Muscle of arm (tissue), 14 donors: ENCODE measurements at places on chromosomes 12 and 14. TPM values are rescaled to one million over a fixed set of nuclear protein-coding genes. Genes with fewer than 3 reads are reported as not detected.

DNA sequence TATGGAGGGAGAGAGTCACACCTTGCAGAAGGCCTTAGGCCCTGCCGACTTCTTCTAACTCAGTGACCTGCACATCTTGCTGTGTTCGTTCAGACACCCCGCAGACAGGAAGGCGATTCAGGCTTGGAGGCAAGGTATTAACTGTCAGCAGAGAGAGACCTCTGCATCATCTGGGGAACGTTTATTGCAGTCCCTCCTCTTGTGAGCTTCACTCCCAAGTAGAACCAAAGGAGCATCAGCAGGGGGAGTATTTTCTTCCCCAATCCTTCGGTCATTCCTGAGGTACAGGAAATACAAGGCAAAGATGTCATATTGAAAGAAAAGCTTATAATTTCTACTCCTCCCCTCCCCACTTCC is 217.9 kb downstream of the CRADD start:
- DNase-seq = no peak

GRCh38 chr12:124687174-124687902 is 119.9 kb upstream of the NCOR2 start:
- no peak for DNase-seq

The SLC25A21 gene
- polyA plus RNA-seq = 1.6 TPM

DNA sequence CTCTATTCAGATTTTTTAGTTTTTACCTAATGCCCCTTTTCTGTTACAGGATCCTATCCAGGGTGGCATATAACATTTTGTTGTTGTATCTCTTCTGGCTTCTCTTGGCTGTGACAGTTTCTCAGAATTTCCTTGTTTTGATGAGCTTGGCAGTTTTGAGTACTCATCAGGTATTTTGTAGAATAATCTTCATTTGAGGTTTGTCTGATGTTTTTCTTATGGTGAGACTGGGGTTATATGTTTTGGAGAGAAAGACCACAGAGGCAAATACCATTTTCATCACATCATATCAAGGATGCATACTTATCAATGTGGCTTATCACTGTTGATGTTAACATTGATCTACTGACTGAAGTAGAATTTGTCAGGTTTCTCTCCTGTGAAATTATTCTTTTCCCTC is 14.0 kb upstream of the LYZ start:
- no peak for DNase-seq

The IL26 gene
- not detected for polyA plus RNA-seq

The SLC15A4 gene
- polyA plus RNA-seq = 17.9 TPM

DNA sequence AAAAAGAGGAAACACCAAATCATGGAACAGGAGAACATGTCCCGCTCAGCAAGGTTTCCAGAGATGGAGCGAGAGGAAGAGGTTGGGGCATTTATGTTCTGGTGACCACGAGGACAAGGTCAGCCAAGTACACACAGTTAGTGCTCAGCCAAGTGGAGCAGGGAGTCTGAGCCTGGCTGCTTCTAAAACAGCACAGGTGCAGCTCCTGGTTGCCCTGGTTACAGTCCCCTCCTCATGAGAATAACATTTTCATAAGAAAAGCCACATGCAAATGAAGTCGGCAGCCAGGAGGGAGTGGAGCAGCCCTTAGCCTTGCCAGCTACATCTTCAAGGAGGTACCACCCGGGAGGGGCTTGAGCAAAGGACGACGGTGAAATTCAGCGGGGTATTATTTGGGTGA is 81.8 kb downstream of the NOS1 start:
- DNase-seq = no peak

DNA sequence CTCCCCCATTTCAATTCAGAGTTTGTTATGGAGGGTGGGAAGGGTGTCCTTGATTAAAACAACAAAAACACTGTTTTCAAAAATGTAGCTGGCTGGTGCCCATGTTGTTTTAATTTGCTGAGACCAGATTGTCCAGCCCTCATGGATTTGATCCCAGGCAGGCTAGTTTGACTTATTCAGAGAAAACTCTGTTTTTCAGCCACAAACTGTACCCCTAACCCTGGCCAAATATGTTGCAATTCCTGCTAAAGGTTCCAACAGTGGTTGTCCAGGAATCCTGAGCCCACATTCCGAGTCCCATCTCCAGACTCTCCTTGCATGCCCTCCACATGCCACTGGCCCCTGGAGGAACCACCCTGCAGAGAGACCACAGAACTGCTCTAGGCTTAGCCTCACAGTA is 36.0 kb downstream of the MAP1LC3B2 start:
- no peak for DNase-seq

GRCh38 chr14:59583755-59584154 is 7.1 kb upstream of the CCDC175 start:
- no peak for DNase-seq

DNA sequence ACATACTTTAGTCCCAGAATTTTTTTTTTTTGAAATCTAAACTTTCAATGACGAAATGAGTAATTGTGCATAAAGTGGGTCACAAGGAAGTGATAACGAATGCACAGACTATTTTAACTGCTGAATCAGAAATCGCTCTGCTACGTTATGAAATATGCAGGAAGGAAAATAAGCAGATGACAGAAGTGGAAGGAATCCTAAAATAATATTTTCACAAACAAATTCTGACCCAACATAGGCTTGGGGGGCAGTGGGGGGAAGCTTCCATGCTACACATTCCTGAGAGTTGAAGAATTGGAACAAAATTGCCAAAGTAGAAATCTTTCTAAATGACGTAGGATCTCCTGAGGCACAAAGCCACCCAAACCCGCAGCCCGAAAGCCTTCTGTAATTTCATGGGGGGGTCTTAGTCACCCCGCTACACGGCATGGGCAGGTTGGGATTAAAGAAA is 89.6 kb downstream of the ARF6 start:
- no peak for DNase-seq

DNA sequence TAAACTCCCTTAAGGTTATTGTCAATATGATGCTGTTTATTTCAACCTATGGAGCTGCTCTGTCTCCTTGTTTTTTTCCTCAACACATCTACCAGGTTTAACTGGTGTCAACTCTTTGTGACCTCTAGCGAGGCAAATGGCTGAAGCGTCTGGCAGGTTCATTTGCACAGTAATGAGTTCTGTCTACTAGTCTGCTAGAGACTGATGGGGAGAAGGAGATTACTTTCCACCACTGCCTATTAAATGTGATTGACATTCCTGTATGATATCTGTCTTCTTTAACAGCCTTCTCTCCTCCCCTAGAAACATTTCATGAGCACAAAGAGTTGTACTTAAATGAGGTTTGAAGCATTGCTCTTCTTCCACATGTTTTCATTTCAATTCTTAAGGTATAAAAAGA is 253.7 kb downstream of the SLC6A15 start:
- DNase-seq = no peak

GRCh38 chr14:100859781-100860180 is 33.9 kb downstream of the MEG3 start:
- DNase-seq = no peak

The LTB4R2 gene
- 1.6 TPM for polyA plus RNA-seq

GRCh38 chr12:107485731-107486130 is 199.9 kb upstream of the PWP1 start:
- DNase-seq = no peak

GRCh38 chr14:89915114-89915878 is 39.2 kb downstream of the EFCAB11 start:
- peak; percentile 79 for DNase-seq

The CDCA3 gene
- polyA plus RNA-seq = 28.0 TPM

DNA sequence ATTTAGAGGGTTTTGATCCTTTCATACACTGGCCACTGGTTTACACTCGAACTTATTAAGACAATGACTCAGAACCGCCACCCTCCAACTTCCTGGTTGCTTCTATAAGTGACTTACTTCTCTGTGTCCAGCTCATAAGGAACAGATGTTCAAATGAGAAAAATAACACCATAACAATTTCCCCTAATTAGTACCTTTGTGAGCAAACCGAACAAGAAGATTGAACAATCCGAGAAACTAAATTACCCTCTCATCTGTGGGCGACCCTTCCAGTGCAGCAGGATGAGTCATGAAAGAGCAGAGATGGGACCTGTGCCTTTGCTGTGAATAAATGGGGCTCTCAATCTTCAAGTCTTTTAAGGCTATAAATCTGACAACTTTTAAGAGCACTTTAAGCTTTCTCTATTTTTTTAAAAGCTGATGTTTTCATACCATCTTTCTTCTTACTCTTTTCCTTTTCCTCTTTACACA is 146.8 kb upstream of the RASSF8 start:
- DNase-seq = no peak
